ENCODE measurements at places on chromosomes 5 and 9.
A peak's percentile ranks its signal among the peaks of the same experiment; 100 is the strongest.

DNA sequence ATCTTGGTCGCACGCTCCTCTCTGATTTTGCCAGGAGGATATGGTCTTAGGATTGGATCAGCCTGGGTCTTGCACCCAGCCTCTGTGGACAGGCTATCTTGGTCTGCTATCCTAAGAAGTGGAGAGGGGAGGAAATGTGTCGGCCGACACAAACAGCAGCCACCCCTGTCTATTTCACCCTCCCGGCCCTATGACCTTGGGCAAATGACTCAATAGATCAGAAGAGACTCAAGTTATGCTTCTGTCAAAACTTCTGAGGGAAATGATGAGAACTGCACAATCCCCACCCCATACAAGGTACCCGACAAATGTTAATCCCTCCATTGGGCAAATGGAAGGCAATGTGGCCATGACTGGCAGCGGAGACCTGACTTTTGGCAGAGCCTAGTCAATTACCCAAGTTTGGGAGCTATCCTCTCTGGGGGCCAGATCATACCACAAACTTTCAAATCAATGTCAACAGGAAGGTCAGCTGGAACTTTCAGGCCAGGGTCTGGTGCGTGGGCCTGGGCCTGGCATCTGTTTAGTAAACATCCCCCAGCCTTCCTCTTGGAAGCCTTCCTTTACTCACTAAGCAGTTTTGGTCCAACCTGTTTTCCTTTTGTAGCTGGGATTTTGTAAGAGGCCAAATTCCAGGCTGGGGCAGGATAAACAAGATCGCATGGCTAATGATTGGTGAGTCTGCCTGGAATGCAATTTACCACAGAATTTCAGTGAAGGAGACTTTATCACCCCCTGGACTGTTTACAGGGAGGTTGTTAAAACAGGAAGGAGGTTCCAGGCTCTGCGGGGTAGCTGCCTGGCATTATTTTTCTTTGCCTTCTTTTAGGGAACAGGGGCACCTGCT, 64.2 kb upstream of the CPEB4 start:
- DNase-seq, result no peak

DNA sequence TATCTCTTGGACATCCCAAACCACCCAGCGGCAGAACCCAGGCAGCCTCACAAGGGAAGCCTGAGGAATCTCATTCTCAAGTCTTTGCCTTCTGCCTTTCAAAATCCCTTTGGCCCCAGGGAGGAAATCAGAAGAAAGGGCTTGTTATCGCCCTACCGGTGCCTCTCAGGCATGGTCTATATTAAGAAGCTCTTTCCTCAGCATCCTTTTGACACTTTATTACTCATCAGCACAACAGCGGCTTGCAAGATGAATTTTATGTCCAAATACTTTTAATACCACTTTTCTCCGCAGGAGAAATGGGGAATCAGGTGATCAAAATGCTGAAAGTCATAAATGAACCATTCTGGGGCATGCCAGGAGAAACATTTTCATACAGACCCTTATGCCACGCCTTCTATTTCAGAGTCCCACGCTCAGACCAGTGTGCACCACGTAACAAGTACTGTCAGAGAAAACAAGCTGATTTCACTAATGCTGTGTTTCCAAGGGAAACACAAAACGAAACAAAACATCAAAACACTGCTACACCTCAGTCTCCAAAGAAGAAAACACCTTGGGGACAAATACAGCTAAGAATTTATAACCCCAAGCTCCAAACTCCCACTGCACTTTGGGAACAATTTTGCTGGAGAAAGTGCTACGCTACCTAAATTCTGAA, 30.0 kb downstream of the RAPGEF1 start:
- no peak for DNase-seq

DNA sequence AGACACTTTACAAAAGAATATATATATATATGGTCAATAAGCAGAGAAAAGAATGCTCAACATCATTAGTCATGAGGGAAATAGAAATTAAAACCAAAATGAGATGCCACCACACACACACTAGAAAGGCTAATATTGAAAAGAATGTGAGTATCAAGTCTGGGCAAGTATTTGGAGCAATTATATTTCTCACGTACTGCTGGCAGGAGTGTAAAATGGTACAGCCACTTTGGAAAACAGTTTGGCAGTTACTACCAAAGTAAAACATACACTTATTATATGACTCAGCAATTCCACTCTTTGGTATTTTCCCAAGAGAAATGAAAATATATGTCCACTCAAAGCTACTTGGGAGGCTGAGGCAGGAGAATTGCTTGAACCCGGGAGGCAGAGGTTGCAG, 29.8 kb downstream of the NEUROG1 start:
- no peak for DNase-seq

DNA sequence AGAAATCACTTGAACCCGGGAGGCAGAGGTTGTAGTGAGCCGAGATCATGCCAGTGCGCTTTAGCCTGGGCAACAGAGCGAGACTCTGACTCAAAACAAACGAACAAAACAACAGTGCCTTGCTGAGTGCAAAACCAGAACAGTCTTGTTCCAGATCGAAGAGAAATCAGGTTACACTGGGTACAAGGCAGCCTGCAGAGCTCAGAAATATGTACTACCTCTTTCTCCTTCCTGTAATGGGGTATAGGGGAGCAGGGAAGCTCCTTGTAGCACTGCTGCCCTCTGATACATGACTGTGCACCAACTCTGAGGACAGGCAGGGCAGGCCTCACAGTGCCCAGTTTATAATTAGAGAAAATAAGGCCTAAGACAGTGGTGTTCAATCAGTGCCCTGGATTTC, 24.7 kb downstream of the TBC1D2 start:
- no peak for DNase-seq

GRCh38 chr5:142722146-142722545, 36.3 kb upstream of the FGF1 start:
- DNase-seq, result no peak

- DNase-seq, result no peak
Observed at GRCh38 chr5:2432076-2432920, 319.2 kb downstream of the IRX2 start.

DNA sequence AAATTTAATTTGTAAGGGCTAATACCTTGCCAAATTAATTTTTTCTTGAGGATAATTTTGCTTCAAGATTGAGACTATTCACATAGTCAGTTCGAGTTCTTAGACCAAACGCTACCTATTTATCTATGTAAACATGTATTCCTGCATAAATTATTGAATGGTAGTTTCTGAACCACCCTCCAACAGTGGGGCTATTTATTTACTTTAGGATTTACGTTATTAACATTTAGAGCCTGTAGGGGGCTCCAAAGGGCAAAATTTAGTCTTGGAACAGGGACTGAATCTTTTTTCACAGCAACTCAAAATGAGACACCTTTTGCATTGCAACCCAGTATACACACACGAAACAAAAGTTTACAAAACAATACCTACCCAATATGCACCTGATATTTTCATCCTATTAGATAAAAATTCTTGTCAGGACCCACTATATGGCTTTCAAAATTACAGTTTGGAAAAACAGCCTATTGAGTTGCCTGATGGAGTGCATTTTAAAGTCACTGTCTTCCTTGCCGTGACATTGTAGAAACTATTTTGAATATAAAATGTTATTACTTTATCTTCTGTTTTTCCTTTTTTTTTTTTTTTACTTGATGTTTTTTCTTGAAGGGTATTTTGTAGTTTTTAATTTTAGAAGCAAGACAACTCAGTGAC, 47.1 kb upstream of the POU4F3 start:
- DNase-seq, result no peak

DNA sequence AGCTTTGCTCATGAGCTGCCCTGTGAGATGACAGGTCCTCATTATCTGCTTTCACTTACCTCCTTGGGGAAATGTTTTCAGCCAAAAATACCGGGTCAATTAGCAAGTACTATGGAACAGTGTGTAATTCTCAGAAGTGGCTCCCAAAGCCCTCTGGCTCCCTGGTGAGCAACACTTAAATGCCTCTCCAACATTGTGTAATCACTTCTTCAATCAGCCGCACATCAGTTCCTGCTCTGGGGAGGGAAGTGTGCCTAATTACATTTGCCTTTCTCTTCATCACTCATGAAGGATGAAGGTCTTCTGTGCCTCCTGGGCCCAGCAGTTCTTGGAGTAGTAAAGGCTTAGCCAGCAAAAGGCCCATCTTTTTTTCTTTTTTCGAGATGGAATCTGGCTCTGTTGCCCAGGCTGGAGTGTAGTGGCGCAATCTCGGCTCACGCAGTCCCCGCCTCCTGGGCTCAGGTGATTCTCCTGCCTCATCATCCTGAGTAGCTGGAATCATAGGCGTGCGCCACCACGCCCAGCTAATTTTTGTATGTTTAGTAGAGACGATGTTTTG, 23.1 kb downstream of the NIM1K start:
- DNase-seq, result no peak

GRCh38 chr5:126615286-126615685, 14.5 kb downstream of the PHAX start:
- no peak for DNase-seq

DNA sequence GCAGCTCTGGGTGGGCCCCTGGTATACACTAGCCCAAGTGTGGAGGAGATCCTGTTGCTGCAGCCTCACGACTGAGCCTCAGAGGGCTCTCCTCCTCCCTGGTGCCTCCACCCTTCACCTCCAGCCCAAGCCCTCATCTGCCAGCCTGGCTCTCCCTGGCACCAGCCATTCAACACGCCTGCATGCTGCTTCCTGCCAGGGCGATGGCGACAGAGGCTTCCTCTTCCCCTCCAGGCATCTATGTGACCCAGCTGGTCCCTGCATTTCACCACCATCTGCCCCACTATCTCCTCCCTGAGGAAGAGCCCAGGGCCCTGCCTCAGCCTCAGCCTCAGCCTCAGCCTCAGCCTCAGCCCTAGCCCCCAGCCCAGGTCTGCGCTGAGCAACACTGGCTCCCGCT, 54.8 kb upstream of the ANGPTL2 start:
- DNase-seq, result peak; percentile 58

DNA sequence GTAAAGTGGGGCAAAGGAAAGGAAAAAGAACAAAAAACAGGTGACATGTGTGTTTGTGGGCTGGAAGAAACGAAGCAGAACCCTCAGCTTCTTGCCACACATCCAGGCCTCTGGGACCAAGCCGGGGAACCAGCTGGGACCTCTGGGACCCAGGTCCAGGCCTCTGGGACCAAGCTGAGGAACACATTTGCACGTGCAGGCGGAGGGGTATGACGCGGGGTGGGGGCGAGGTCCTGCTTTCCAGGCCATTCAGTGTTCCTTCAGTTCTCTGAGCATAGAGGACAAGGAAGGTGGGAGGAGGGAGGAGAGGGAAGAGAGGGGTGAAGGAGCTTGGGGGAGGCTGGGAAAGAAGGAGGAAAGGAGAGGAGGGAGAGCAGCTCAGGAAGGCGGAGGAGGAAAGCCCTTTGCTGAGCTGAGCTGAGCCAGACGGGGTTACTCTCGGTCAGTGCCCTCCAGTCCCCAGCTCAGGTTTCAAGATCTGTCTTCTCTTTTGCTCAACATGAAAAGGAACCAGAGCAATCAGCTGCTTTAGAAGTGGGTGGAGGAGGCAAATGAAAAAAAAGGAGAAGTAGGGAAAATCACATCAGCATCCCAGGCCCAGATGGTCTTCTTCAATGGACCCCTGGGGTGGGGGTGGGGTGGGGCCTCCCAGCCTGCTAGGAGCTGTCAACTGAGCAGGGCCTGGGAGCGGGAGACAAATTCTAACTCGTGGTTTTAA, 59.1 kb downstream of the ABCA1 start:
- DNase-seq, result peak; percentile 79

GRCh38 chr9:90296539-90296938, 346.1 kb downstream of the DIRAS2 start:
- DNase-seq, result no peak

- DNase-seq, result no peak
Observed at GRCh38 chr9:88996046-88996920, 5.0 kb downstream of the S1PR3 start.

DNA sequence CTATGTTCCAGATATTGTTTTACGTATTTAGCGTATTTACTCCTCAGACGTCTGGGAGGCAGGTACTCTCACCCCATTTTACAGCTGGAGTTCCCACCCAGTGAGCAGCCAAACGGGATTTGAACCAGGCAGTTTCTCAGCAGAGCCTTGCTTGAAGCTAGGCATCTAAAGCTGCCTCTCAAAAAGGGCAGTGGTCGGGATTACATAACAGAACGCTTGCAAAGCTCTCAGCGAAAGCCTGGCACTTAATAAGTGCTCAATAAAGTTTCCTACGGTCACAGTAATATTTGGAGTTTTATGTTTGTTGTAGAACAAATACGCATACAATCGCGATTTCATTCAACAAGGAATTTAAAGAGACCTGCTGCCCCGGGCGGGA, 286 bp upstream of the BSPRY start:
- DNase-seq, result no peak

DNA sequence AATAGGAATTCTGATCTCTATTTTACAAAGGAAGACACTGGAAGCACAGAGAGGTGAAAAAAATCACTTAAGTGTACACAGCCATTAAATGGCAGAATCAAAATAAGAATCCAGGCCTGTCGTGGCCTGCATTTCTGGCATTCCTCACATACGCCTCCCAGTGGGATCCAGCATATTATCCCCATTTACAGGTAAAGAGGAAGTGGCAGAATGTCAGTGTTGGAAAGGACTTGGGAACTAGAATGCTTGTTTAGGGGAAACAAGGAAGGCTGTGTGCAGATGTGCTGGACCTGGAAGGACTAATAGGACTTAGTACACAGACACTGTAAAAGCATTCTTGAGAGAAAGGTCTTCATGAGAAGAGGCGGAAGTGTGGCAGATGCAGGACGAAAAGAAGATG, 241.8 kb downstream of the TRIM32 start:
- no peak for DNase-seq

DNA sequence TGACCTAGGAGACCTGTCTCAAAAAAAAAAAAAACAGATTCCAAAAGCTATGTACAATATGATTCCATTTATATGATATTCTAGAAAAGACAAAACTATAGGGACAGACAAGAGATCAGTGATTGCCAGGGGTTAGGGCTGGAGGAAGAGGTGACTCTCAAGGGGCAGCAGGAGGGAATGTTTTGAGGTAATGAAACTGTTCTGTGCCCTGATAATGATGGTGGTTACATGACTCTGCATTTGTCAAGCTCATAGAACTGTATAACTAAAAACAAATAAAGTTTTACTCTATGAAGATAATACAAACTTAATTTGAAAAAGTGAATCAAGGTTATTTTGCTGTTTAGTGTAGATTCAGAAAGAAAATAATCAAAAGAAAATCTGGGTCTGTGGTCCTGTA, 125.3 kb upstream of the IQGAP2 start:
- DNase-seq, result no peak
